ENCODE measurements at places on chromosomes 4 and X. TPM values are rescaled to one million over a fixed set of nuclear protein-coding genes. Genes with fewer than 3 reads are reported as not detected.
A peak's percentile ranks its signal among the peaks of the same experiment; 100 is the strongest.

DNA sequence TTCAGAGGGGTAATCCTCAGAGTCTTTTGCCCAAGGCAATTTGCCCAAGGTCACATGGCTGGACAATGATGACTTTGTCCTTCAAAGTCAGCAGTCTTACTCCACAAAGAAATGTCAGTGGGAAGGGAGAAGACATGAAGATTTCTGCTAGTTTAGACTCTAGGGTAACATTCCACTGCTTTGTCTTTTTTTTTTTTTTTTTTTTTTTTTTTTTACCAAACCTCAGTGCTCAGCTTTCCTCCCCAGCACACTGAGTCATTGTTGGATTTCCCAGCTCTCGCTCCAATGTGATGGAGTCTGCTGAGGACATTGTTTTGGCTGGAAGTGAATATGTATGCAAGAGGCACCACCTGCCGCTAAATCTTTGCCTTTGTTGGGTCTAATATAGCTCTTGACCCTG is 7.2 kb upstream of the C1QTNF7 start:
- H3K27me3 ChIP-seq, result no peaks in the 10 kb centered on the region
- no peak for DNase-seq
- no peak overlapping the region for H3K27ac ChIP-seq
- peaks cover 22% of the 10 kb centered on the region for H3K4me1 ChIP-seq
- no peak overlapping the region for H3K4me3 ChIP-seq

DNA sequence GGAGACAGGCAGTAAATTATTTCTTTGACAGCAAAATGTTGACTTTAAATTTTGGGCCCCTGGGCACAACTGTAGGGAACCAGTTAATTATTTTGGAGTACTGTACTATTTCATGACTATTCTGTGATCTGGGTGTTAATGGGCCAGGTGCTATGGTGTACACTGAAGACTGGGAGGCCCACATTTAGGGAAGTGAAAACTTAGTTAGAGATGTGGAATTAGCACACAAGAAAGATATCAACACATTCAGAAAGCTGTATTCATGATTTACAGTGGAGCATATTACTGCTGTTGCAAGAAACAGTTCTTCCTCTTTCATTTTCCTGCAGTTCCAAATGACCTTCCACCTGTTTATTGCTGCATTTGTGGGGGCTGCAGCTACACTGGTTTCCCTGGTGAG is 12.4 kb downstream of the PLP1 start:
- peaks cover 13% of the 10 kb centered on the region for H3K27me3 ChIP-seq
- H3K36me3 ChIP-seq, result no peaks in the 10 kb centered on the region
- H3K27ac ChIP-seq, result no peak overlapping the region
- no peaks in the 10 kb centered on the region for H3K4me1 ChIP-seq

- DNase-seq, result peak; percentile 78
- peaks cover 30% of the 10 kb centered on the region for H3K4me1 ChIP-seq
- H3K36me3 ChIP-seq, result no peaks in the 10 kb centered on the region
- H3K4me3 ChIP-seq, result no peak overlapping the region
- H3K27ac ChIP-seq, result no peak overlapping the region
Observed at GRCh38 chr4:38179690-38180377, 219.6 kb downstream of the PTTG2 start.

DNA sequence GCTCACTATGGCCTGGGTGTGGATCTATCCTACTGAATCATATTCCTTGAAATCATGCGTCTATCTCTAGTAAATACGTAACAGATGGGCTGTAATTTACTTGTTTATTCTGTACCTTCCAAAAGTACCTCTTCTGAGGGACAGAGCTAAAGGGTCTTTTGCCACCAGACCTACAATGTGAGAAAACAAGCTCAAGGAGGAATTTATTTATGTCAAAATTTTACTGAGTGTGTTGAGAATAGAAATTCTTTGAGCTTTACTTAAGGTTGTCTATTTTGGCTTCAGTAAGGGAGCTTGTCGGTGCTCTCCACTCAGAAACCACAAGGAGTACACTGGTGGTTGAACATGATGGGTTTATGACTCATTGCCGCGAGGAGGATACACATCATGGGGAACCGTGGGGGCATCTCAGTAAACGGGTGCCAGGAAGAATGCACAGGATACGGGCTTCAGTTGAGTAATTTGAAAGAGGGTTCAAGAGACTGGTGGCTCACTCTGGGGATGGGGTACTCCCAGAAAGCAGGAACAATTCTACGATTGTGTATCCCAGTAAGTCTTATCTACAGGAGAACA is 3.0 kb downstream of the ANK2 start:
- H3K27me3 ChIP-seq, result peaks cover 9% of the 10 kb centered on the region
- no peak overlapping the region for H3K4me3 ChIP-seq
- no peak overlapping the region for H3K27ac ChIP-seq
- H3K4me1 ChIP-seq, result peaks cover 10% of the 10 kb centered on the region

CD40LG gene
- total RNA-seq, result 12.7 TPM

DNA sequence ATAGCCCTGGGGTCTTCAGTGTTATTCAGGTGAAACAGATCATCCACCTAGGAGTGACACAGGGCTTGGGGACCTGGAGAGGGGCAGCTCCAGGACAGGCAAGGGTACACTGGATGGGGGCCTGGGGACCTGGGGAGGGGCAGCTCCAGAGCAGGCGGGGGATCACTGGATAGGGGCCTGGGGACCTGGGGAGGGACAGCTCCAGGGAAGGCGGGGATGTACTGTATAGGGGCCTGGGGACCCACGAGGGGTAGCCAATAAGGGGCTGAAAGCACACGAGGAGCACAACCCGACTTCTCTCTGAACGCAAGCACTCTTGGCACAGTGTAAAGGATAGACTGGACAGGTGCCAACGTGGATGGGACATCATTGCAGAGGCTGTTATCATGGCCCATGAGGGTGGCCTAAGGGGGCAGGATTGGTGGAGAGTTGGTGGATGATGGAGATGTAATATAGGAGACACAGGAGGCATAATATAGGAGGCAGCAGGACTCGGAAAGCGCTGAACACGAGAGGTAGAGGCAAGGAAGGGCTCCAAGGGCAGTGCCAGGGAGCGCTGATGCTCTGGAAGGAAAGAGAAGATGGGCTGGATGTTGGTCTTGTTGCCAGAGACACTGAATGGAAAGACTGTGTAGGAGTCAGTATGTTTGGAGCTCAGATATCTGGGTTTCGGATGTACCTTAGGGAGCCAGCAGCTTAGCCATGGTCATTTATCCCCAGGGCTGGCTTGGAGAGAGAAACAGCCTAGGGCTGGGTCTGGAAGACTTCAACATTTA is 37.9 kb upstream of the FGFBP2 start:
- peaks cover 19% of the 10 kb centered on the region for H3K27me3 ChIP-seq
- H3K4me1 ChIP-seq, result no peaks in the 10 kb centered on the region
- H3K36me3 ChIP-seq, result no peaks in the 10 kb centered on the region

DNA sequence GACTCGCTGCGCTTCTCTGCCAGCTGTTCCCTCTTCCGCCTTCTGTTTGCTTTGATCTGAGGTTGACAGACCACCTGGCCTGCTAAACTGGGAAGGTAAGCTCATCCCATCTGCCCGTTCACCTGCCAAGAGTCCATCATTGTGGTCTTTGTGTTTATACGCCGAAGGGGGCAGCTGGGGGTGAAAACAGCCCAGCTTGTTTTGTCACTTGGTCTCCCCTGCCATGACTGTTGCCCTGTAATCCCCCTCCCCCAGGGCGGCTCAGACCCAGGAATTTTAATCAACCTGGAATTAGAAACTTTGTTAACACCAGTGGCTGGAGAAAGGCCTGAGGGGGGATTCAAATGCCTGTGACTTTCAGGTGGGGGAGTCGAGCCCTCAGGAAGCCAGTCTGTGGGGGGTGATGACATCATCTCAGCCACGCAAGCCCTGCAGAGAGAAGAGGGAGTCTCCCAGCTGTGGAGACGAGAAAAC is 333.3 kb downstream of the BCOR start:
- H3K36me3 ChIP-seq, result no peaks in the 10 kb centered on the region
- no peak for DNase-seq
- H3K4me1 ChIP-seq, result peaks cover 22% of the 10 kb centered on the region
- H3K27ac ChIP-seq, result no peak overlapping the region
- H3K4me3 ChIP-seq, result no peak overlapping the region

ADAMTS3 gene
- not detected for total RNA-seq

DNA sequence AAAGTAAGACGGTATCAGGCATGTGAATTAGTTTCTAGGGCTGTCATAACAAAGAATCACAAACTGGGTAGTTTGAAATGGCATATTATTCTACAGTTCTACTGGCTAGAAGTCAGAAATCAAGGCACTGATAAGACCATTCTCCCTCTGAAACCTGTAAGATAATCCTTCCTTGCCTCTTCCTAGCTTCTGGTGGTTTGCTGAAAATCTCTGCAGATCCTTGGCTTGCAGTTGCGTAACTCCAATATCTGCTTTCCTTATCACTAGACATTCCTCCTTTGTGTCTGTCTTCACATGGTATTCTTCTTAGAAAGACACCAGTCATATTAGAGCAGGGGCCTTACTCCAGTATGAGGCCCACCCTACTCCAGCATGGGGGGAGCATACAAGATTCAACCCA is 19.6 kb upstream of the LCORL start:
- H3K4me3 ChIP-seq, result no peak overlapping the region
- H3K27ac ChIP-seq, result no peak overlapping the region
- H3K36me3 ChIP-seq, result no peaks in the 10 kb centered on the region
- no peaks in the 10 kb centered on the region for H3K4me1 ChIP-seq

Data from activated CD8-positive, alpha-beta memory T cell treated with anti-CD3 and anti-CD28 coated beads, Interleukin-2, amount 10 ng/mL, durations not matched to agents 7 days and 5 days (primary cell).